ENCODE measurements at places on chromosomes 4 and X.

DNA sequence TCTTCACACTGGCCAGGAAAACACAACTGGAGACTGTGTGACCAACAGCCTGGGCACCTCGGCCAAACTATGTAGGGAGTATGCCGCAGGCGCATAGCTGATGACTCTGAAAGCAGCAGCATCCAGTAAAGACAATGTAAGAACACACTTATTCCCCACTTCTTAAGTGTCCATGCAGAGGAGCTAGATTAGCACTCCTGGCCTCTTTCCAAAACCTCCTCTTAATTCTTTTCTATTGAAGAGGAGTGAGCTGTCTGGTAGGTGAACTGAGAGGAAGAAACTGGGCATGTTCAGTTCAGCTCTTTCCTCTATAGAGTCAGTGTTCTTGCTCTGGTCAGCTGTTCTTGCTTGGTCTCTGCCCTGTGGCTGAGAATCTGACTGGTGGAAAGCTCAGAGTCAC lies 21.1 kb downstream of the NMU start:
- DNase-seq = no peak

GRCh38 chr4:159941076-159941475 lies 838.2 kb downstream of the RAPGEF2 start:
- no peak for DNase-seq

DNA sequence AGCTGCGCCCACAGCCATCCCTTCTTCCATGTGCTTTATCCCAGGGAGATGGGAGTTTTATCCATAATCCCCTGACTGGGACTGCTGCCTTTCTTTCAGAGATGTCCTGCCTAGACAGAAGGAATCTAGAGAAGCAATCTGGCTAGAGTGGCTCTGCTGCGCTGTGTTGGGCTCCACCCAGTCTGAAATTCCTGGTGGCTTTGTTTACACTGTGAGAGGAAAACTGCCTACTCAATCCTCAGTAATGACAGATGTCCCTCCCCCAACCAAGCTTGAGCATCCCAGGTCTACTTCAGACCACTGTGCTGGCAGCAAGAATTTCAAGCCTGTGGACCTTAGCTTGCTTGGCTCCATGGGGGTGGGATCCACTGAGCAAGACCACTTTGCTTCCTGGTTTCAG lies 116.9 kb upstream of the AR start:
- DNase-seq = no peak

GRCh38 chrX:39204945-39205344 lies 403.7 kb downstream of the MID1IP1 start:
- DNase-seq = no peak

GRCh38 chr4:62006108-62006507 lies 806.0 kb downstream of the ADGRL3 start:
- no peak for DNase-seq

- DNase-seq = peak; percentile 94
These were observed 623.8 kb upstream of the DIPK2B start for GRCh38 chrX:45824471-45824870.

GRCh38 chrX:40149286-40150175 lies 51.8 kb upstream of the BCOR start:
- no peak for DNase-seq

DNA sequence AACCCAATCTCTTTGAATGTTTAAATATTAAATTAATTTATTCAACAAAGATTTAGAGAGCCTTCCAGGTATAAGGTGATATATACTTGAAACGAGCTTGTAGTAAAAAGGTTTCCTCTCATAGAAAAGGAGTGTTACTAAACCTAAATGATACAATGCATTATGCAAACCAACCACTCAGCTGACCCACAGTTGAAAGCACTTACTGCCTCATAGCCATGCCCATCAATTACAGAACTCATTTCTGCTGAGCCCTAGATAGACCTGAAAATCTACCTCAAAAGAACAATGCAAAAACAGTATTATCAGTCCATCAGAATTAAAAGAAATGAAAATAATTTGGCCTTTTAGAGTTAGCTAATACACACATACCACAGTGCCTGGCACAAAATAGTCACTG lies 75.4 kb downstream of the KCNIP4 start:
- DNase-seq = no peak

DNA sequence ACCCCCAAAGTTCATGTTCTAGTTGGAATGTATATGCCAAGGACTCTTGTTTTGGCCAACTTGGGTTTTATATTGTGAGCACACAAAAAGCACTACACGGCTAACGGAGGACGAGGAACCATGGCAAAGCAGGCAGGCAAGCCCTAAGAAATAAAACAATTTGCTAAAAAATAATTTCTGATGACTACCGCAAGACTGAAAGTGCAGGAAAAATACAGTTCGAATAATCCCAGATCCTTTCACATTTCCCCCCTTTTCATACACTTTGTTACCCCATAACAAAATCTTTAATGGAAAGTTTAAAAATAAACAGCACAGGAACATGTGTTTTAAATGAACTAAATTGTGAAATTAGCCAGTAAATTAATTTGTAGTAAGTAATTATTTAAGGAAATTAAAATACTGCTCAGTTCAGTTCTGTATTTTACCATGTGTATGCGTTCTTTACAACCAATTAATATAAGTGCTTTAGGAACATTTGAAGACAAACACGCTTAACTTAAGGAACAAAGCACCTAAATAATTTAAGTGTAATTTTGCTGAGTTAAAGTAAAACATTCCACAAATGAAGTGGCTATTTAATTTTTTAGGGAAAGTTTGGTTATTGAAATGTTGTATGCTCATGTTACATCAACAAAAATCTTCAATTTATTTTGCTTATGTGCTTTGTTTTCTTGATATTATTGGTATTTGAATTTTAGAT lies 12.4 kb upstream of the PITX2 start:
- no peak for DNase-seq

DNA sequence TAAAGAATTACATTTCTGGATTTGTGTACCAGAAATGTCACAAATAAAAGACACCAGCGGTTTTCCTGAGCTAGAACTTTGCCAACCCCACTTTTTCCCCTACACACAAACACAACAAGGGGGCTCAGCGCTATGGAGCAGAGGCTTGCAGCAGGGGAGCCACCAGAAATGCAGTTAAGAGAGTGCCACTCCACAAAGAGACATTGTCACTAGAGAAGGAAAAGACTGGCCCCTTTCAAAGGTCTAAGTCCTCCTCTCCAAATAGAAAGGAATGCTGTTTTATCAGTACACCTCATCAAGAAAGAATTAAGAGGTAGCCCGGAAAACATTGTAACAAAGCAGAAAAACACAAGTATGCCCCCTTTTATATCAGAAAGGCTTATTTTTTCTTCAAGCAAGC lies 419.5 kb downstream of the HNRNPD start:
- no peak for DNase-seq

- DNase-seq = no peak
These were observed 1.3 kb downstream of the GAK start for GRCh38 chr4:930827-931193.

DNA sequence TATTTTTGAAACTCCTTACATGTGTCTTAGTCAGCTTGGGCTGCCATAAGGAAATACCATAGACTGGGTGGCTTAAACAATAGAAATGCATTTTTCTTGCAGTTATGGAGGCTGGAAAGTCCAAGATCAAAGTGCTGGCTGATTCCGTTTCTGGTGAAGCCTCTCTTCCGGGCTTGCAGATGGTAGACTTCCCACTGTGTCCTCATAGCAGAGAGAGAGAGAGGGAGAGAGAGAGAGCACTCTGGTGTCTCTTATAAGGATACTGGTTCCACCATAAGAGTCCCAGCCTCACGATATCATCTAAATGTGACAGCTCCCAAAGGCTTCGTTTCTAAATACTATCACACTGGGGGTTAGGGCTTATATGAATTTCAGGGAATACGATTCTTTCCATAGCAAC lies 39.7 kb downstream of the ENPEP start:
- DNase-seq = no peak

DNA sequence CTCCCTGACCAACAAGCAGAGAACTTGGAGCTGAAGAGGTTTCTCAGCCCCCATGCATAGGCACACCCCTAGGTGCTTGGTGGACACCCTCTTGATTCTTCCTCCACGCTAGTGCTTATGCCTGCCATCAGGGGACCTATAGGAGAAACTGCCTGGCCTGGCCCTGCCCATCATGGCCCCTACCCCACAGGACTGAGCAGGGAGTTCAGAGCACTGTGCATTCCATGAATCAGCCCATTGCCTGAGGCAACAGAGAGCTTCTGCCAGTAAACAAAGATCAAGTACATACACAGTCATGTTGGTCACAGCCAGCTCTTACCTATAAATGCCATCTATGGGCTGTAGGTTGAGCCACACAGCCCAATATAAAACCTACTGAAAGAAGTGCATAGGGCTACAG lies 99.1 kb upstream of the EDNRA start:
- no peak for DNase-seq
